Activated CD8-positive, alpha-beta T cell treated with anti-CD3 and anti-CD28 coated beads, Interleukin-2, amount 10 ng/mL, durations not matched to agents 7 days and 5 days (primary cell): ENCODE measurements at places on chromosomes 12 and 14. TPM values are rescaled to one million over a fixed set of nuclear protein-coding genes. Genes with fewer than 3 reads are reported as not detected.

DNA sequence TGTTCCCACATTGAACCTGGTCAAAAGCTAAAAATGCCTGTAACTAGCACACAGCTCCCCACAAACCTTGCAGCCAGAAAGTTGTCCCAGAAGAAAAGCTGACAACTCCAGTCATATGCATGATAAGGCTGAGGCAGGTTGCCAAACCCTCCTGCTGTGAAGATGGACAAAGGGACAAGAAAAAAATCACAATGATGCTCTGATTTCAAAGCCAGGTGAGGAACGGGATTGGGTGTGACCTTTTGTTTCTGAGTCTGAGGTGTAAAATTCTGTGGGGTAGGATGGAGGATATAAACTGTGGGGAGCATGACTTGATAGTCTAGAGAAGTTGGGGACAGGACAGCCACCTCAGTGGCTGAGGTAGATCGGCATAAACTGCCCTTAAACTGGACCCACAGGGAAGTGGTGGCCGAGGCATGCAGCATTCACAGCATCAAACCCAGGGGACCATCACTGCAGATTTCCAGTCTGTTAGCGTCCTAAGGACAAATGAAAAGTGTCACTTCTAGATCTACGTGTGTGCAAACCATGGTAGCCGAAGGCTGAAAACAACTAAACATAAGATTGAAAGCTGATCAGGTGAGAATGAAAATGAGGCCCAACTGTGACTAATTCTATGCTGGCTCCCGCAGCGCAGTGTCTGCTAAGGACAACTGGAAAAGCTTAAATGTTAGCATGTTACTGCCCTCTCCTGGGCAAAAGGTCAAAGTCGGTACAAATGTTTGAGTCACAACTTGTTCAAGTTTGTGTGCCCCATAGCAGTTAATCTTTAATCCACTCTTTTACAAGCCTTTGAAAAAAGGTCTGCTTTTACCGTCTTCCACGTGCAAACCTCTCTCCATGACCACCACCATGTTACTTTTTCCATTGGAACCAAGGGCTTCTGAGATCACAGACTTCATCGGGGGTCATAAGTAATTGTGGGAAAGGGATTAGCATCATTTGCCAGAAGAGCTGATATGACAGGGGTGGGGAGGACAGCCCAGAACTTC is 39.8 kb downstream of the GRIN2B start:
- no peak for DNase-seq

GRCh38 chr12:32757157-32757556 is 1.5 kb upstream of the YARS2 start:
- DNase-seq: no peak

DNA sequence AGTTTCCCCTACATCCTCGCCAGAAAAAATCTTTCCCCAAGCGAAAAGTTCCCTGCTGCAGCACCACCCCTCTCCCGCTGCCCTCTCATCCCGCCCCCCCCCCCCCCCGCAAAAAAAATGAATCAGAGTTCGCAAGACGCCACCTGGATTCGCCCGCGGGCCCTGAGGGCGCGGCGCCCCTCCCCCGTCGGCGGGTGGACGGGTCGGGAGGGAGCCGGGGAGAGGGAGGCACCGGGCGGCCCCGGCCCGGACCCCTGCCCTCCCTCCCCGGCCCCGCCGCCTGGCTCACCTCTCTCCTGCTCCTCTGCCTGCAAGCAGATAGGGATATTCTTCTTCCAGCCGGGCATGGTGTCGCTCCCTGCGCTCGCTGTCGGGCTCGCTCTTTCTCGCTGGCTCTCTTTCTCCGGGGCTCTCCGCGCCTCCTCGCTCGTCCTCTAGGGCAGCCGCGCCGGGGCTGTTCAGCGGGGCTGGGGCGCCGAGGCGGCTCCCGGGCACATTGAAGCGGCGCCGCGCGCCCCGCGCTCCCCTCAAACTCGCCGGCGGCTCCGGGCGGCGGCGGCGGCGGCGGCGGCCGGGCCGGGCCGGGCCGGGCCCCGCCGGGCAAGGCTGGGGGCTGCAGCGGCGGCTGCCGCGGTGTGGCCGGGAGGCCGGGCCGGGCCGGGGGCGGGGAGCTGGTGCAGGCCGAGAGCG is 200.3 kb upstream of the CAND1 start:
- DNase-seq: peak; percentile 50

Gene DCAF5
- 41.2 TPM for total RNA-seq

Gene FLVCR2
- 5.5 TPM for total RNA-seq

DNA sequence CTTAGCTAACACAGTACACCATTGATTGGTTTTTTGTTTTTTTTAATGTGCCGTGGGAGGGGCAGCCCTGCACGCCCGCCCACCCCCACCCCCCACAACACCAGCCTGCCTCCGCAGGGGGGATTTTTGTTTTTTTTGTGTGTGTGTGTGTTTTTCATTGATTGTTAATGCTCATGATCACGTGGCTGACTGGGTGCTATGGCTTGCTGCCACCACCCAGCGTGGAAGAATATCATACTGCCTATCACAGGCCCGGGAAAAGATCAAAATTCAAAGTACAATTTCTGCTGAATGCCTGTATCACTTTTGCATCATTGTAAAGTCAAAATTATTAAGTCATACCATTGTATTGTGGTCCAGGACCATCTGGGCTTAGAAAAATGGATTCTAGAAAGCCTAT is 8.3 kb downstream of the RESF1 start:
- no peak for DNase-seq

DNA sequence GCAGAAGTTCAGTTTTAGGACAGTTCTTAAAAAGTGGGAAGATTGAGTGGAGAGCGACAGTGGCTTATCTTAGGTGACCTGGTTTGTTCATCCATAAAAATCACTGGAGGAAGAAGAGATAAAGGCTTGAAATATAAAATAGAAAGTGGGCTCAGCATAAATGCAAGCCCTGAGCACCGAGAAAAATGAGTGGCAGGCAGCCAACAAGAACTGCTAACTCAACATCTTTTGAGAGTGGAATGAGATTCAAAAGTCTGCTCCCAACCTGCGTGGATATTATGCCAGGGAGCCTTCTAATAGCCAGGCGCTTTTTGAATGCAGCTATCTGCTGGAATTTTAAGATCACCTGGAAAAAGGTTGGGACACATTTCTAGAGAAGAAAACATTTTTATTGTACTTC is 666.5 kb downstream of the FLRT2 start:
- DNase-seq: no peak

DNA sequence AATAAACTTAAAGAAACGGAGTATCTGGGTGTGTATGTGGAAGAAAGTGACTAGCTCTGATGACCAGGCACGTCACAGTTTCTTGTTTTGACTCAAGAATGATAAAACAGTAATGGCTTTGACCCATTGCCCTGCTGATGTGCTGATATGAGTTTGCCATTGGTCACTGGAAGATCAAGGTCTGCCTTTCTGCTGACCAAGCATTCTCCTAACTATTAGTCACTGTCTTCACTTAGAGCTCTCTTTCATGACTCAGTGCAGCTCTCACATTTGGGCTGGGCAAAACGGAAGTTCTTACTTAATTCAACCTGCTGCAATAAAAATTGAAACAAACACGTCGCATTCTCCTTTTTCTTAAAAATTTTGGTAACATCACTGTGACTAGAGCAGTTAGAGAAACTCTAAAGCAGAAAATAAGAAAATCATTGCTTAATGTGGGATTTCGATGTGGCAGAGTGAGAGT is 366.7 kb downstream of the BTG1 start:
- DNase-seq: peak; percentile 49

DNA sequence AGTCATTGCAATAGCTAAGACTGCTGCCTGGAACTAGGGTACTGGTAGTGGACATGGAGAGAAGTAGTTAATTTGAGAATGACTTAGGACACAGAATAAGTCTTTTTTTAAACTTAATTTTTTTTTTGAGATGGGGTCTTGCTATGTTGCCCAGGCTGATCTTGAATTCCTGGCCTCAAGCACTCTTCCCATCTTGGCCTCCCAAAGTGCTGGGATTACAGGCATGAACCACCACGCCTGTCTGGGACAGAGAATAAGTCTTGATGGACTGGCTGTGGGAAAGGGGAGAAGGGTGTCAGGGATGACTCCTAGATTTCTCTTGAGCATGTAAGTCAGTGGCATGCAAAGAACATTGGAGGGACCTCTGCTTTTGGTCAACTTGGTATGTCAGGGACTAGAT is 42.9 kb downstream of the LIN52 start:
- no peak for DNase-seq

- no peak for DNase-seq
These were observed 18.1 kb downstream of the NUAK1 start for GRCh38 chr12:106120519-106121105.

DNA sequence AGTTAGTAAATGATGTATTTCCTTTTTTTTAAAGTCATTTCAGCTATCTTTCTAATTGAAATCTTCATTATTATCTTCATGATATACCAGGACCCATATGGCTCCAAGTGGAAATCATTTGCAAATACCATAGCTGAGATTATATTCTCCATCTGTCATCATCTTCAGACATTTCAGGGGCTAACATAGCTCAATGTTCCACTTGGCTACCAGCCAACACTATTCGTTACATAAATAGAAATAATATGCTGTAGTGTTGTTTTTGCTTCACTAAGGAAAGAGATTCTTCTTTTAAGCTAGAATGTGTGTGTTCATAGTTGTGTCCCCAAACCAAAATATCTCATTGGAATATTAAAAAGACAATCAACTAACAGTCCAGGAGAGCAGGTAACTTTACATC is 225.1 kb downstream of the DIO2 start:
- DNase-seq: no peak

- no peak for DNase-seq
These were observed 7.8 kb downstream of the IKZF4 start for GRCh38 chr12:56028511-56029165.

Gene IKZF4
- total RNA-seq: 20.7 TPM

DNA sequence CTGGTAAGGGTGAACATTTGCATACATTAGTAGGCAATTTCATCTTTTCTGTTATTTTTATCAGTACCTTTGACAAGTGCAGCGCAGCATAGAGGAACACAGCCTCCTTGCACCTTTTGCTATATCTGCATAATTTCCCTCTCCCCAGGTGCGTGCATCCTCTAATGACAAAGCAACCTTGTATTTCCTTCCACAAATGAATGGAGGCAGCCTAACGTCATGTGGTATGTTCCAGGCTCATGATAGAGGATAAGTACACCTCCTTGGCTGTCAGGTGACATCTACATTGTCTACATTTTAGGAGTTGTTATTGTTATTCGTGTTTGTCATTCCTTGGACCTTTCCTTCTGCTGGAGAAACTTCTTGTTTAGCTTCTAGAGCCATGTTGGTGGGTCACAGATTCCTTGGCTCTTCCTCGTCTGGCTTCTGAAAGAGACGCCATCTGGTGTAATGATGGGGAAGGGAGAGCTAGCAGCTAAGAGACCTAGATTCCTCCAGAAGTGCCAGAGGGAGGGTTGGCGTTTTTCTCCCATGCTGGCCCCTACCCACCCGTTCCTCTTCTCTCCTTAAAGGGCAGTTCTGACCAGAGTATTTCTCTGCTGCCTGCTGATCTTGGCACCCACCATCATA is 37.0 kb downstream of the EVL start:
- no peak for DNase-seq

Gene MGST1
- total RNA-seq: not detected

- no peak for DNase-seq
These were observed 9.9 kb upstream of the ASPG start for GRCh38 chr14:104075530-104076151.

Gene SLIRP
- total RNA-seq: 92.1 TPM

DNA sequence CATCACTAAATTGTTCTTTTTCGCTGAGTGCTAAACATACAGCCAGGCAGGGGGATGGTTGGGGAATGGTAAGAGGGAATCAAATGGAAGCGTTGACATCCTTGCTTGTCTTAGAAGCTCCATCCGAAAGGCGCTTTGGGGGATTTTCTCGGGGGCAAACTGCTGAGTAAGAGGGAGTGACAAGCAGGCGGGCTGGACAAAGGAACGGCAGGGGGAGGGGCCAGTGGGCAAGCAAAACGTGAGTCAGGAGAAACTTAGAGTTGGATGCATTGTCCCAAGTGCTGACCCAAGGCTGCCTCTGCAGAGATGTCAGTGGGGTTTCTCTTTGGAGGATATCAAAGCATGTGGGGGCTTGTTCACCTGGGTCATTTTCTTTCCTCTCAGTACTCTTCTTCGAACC is 480.5 kb downstream of the VRK1 start:
- DNase-seq: no peak

DNA sequence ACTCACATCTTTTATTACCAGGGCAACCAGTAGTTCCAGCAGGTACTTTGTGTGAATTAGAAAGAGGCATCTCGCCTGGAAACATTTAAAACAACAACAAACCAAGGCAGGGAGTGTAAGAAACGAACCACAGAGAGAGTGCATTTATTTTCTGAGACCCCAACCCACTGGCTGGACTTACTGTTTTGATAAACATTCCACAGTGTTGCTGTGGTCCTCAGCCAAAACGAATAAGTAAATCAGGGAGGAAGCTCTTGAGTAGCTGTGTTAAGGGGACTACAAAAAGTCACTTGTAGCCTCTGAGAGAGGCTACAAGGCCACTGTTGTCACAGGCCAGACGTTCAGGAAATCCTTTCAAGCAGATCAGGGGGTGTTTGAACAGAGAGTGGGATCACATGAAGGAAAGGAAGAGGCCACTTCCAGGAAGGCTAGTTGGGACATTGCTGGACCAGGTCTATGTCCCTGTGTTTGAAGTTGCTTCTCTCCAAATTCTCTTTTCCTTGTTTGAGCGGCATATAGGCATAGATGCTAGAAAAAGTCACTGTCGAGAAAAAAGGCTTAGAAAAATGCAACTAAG is 33.8 kb downstream of the DMAC2L start:
- DNase-seq: no peak

Gene INHBC
- total RNA-seq: not detected

DNA sequence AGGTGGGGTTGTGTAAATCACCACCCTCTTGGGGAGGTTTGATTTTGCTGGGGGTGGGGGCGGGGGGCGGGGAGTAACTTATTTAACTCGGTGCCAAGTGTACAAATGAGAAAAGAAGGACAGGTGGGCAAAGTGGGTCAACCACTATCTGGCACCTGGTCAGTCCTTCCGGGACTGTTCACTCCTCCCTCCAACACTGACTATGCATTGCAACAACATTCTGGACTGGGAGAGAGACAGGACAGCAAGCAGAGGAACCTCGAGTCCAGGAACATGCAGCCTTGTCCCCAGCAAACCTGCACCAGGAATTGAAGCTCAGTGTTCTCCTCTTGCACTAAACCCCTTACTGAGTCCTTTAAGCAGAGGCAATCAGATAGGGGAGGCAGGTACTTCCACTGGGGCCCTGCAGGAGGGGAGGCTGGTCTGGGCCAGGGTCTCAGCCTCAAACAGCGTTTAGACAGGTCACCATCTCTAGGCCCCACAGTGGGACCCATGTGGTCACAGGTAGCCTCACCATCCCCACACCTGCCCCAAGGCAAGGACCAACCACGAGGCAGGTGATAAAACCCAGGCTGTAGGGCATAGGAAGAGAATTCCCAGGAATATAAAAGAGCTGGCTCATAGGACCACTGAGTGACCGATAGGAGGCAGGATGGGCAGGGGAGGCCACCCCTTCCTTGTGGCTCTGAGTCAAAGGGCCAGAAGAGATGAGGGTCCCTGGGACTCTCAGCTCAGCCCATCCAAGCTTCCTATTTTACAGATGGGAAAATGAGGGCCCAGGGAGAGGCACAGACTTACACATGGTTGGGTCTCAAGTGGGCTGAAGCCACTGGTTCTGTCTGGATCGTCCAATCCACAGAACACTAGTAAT is 9.8 kb downstream of the CCDC85C start:
- DNase-seq: no peak

Gene HOXC12
- total RNA-seq: not detected
